Heart left ventricle (tissue), 16 donors: ENCODE measurements at places on chromosomes 5 and 9.

- no peak for DNase-seq
These were observed 3.3 kb upstream of the ASTN2 start for GRCh38 chr9:117418111-117418510.

- DNase-seq, result no peak
These were observed 33.9 kb downstream of the PNPLA7 start for GRCh38 chr9:137516144-137516917.

DNA sequence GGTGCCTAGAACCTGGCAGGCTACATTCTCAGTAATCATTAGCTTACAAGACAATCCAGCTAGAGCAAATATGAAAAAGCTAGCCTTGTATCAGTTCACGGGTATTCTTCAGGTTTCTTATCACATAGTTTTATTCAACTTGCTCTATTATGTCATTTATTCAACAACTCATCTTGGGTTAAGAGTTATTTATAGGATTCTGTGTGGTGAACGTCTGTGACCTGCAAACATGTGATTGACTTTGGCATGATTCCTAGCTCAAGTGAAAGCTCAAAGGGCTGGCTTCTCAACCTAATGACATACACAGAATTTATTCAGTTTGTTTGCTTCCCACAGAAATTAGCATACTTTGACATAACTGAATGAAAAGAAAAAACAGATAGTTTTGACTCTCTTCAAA lies 173.1 kb downstream of the PLPPR1 start:
- peak; percentile 30 for DNase-seq

DNA sequence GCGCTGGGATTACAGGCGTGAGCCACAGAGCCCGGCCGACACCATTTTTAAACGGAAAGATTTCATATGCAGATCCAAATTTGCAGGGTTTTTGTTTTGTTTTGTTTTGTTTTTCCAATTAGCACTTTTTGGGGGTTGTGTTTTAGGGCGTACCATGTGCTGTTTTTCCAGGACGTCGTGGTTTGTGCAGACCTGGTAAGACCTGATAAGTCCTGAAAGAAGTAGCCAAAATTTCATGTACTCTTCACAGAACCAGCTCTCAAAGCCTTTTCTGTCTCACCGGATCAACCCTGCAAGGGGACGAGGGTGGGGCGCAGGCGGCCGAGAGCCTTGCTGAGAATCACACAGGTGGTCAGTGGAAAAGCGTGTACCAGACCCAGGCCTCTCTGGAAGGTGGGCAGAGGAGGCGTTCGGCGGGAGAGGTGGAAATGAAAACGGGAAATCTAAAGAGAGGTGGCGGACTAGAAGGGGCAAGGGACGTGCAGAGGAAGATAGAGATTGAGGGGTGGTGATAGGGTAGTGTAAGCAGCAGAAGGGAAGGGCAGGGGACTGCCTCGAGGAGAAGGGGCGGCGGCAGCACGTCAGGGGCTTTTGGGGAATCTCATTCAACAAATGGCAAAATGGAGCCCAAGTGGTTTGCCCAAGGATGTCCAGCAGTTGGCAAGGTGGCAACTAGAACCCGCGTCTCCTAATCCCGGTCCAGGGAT lies 1.1 kb upstream of the FAF2 start:
- no peak for DNase-seq

DNA sequence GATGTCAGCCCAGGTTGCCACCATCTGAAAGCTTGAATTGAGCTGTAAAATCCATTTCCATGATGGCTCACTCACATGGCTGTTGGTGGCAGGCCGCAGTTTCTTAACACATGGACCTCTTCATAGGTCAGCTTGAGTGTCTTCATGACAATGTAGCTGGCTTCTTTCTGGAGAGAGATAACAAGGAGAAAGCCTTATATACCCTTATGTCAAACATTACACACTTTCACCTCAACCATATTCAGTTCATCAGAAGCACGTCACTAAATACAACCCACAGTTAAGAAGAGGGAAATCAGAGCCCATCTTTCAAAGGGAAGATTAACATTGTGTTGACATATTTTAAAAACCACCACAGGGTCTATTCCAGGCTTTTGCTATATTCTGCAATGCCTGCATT lies 604.4 kb downstream of the PRELID2 start:
- no peak for DNase-seq

- peak; percentile 56 for DNase-seq
These were observed 473.6 kb upstream of the TNC start for GRCh38 chr9:115591584-115591984.

- no peak for DNase-seq
These were observed 179.4 kb downstream of the CFAP90 start for GRCh38 chr5:7671381-7671993.

DNA sequence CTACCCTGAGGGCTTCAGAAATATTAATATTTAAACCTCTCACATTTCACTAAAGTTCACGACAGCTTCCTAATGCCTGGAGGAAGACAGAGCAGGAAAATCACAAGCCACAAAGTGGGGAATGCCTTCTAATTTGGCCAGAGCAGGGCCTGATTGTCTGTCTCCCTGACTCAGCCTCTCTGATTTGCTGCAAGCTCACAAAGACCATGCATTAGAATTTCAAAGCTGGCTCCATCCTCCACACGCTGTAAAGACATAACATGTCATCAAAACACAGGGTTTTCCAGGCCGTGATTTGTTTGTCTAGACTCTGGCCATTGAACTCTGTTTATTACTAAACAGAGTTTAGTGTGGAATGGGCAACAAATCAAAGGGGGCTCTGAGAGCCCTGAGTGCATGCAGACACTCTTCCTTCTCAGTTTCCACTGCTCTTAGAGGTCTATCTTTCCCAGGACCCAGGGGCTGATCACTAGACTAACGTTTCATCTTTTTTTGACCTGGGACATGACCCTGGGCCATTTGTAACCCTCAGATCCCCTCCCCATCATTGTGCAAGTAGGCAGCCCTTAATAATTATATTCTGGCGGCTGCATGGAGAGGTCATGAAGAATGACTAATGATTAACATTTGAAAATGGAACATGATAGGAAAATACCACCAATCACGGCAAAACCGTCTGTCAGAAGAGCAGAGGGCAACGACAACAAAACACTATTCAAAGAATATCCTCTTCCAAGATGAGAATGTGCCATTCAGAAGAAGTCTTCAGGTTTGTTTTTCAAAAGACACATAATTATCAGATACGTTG lies 140.2 kb downstream of the ENC1 start:
- DNase-seq, result no peak

- DNase-seq, result no peak
These were observed 6.6 kb downstream of the GOLGA1 start for GRCh38 chr9:124934290-124934689.

DNA sequence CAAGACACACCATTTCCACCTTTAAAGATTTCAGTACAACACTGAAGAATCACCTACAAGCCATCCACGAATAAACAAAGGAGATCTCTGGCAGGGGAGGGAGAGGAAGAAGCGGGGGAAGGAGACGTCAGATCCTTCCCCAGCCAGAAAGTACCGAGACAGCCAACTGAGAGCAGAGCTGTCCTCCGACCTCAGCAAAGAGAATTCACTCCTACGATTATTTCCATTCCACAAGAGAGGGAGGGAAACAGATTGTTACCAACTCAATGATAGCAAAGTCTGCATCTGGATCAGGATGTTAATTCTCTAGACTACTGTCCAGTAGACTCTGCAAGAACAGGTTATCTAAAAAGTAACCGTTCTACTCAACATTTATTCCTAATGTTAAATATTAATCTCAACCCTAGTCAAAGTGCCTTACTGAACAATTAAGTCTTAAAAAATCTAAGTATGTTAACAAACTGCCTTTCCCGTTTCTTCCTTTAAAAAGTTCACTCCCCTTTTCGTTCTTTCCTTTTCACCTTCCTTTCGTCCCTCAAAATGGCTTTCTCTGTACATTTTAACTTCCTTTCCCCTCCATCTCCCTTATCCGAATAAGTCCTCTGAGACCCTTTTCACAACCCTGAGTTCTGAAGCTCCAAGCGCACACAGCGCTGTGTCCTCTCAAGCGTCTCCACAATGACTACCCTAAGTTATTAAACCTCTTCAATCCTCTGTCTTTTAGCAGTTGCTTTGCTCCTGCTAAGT lies 1.4 kb downstream of the CHD1 start:
- peak; percentile 61 for DNase-seq

- no peak for DNase-seq
These were observed 42.4 kb downstream of the TRIO start for GRCh38 chr5:14185326-14186058.

- no peak for DNase-seq
These were observed 5.3 kb downstream of the SSNA1 start for GRCh38 chr9:137193771-137194170.

- no peak for DNase-seq
These were observed 3.4 kb upstream of the CACFD1 start for GRCh38 chr9:133456409-133456808.

DNA sequence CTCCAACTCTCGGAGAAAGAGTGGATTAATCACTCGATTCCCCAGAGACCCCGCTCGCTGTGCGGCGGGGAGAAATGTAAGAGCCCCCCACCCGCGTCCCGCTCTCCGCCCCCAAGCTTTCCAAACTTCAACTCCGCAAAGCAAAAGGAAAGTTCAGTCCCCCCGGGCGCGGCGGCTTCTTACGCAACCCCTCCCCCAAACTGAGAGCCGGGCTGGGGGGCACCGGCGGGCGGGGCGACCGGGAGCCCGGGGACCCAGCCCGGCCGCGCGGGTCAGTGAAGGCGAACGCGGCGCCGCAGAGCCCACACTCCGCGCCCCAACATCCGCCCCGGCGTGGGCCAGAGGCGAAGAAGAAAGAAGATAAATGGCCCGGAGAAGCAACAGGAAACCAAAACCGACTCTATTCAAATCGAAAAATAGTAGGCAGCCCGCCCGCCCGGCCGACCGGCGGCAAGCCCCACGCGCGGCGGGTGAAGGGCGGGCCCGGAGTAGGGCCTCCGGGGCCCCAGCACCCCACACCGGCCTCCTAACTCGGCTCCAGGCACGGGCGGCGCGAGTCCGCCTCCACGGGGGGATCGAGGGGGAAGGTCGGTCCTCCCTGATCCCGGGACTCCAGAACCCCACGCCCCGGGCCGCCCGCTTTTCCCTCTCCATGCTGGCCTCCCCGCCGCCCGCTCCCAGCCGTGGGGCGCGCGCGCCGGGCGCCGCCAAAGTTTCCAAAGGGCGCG lies 720 bp downstream of the NOTCH1 start:
- DNase-seq, result no peak

- DNase-seq, result no peak
These were observed 142.0 kb downstream of the FAM114A2 start for GRCh38 chr5:153896701-153897100.

DNA sequence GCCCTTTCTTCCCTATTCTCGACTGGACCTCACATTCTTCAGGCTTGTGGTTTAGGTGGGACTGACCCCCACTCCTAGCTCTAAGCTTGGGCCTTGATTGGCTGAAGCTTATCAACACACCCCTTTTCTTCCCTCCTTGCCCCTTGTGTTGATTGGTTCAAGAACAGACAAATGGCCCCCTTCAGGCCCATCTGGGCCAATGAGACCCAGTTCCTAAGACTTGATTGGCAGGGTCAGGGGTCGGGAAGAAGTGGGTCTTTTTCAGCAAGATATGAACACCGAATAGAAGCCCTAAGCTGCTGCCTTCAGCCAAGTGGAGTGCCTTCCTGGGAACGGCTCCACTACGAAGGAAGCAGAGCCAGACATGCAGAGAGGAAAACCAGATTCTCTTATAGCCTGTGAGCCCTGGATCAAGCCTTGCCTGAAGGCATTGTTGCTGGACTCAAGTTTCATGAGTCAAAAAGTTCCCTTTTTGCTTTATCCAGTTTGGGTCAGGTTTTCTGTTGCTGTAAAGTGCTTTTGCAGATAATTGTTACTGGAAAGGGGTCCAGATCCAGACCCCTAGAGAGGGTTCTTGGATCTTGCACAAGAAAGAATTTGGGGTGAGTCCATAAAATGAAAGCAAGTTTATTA lies 22.4 kb upstream of the NCS1 start:
- peak; percentile 7 for DNase-seq

DNA sequence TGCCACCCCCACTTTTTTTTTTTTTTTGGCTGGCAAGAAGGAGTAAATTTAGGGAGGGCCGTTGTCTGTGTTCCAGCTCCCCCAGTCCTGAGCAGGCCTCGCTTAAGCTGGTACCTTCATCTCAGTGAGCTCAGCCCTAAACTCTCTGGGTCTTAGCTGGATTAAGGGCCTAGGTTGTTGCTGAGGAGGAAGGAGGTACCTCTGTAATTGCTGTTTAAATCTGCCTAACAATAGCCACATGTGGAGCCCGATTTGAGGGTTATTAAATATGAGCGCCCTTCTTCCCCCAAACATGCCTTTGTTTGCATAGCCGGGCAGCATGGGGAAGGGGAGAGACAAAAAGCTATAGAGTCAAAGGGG lies 179.0 kb upstream of the PITX1 start:
- no peak for DNase-seq

- DNase-seq, result no peak
These were observed 74.0 kb downstream of the PRR16 start for GRCh38 chr5:120538149-120538548.

GRCh38 chr5:138466125-138466899 lies 1.0 kb downstream of the EGR1 start:
- no peak for DNase-seq

- no peak for DNase-seq
These were observed 4.0 kb downstream of the BRD9 start for GRCh38 chr5:888638-889035.

- no peak for DNase-seq
These were observed 95.6 kb downstream of the ADAMTS16 start for GRCh38 chr5:5235685-5236084.
